PC-3 (cell line): ENCODE measurements at places on chromosomes 13 and 19. TPM values are rescaled to one million over a fixed set of nuclear protein-coding genes. Genes with fewer than 3 reads are reported as not detected.

GRCh38 chr13:62767473-62767872, 1351.8 kb upstream of the PCDH20 start:
- DNase-seq: no peak

- DNase-seq: no peak
Observed at GRCh38 chr13:51501096-51501495, 48.3 kb upstream of the INTS6 start.

DNA sequence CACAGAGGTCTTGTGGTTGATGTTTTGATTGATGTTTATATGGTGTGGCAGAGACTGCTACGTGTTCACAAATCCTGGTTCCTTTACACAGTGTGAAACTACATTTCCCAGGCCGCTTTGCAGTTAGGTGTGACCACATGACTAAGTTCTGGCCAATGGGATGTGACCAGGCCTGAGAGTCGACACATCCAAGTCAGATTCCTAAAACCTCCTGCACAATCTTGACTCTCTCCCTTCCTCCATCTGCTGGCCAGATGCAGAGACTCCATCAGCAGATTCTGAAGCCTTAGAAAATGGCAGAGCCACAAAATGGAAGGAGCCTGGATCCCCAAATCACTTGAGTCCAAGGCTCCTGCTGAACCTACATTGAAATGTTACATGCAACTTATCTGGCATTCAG, 12.6 kb downstream of the CD37 start:
- peak; percentile 58 for DNase-seq

DNA sequence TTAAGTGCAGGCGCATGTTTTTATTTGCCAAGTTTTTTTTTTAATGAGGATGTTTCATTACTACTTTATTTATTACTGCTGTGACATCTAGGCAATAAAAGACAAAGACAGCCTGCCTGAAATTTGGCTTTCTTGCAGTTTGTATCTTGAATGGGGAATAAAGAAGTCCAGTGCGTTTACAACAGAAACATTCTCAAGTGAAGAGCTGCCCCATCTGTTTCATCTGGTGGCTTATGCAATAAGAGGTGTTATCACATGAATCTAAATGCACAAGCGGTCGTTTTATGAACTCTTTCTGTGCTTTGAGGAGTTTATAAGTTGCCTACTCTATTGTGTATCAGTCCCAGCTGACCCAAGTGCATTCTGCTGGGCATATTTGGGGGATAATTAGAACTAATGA, 12.6 kb upstream of the MAB21L1 start:
- DNase-seq: no peak

GRCh38 chr13:79703772-79704171, 222.8 kb downstream of the NDFIP2 start:
- no peak for DNase-seq

Gene PSG7
- total RNA-seq: not detected in 2 replicates

- no peak for DNase-seq
Observed at GRCh38 chr19:10279737-10280442, 6.9 kb upstream of the ICAM4 start.

GRCh38 chr19:17101686-17102628, 26.4 kb downstream of the MYO9B start:
- no peak for DNase-seq

DNA sequence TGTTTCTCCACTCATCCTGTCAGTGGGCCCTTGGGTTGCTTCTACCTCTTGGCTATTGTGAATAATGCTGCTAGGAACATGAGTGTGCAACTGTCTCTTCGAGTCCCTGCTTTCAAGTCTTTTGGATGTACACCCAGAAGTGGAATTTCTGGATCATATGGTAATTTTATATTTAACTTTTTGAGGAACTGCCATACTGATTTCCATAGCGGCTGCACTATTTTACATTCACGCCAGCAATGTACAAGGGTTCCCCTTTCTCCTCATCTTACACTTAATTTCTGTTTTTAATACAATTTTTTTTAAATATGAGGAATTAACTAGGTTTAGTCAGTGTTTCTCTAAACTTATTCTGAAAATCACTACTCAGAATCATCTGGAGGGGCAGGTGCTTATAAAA, 24.2 kb upstream of the SLC46A3 start:
- DNase-seq: no peak
